ENCODE measurements at places on chromosomes 7 and 10.
A peak's percentile ranks its signal among the peaks of the same experiment; 100 is the strongest.

GRCh38 chr7:27547401-27547800 lies 115.3 kb downstream of the HIBADH start:
- peak; percentile 64 for DNase-seq

DNA sequence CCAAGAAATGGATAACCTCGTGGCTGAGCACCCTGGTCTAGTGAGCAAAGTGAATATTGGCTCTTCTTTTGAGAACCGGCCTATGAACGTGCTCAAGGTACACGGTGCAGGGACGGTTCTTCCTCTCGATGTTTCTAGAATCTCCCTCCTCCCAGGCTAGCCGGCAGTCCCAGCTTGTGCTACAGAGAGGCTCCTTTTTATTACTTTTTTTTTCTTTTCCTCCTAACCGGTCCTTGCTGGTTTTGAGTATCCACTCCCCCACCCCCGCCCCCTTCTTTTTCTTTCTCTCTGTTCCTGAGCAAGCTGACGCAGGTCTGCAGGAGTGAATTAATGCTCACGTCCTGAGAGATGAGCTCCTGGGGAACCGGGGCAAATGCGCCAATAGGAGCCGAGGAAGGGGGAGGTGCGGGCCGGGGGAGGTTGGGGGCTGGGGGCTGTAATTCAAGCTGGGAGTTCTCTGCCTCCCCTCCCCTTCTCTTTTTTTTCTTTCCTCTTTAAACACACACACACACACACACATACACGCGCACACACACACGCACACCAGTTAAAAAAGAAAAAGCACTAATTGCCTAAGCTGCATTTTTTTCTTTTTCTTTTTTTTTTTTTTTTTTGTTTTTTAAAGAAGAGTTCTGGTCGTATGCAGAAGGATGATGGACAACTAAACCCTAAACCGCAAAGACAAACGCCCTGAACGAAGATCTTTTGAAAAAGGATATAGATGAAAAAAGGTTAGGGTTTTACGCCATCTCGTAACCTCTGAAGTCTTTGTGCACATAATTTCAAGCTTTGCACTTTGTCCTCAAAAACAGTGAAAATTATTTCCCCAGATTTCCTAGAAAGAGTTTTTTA lies 6.6 kb downstream of the CPA2 start:
- peak; percentile 75 for DNase-seq

- no peak for DNase-seq
These were observed at the start of gene DPYSL4 for GRCh38 chr10:132186488-132187429. Gene DPYSL4, plus strand, starts transcription at chr10:132186948. Its CDS starts 116 bp downstream, at chr10:132187064.

DNA sequence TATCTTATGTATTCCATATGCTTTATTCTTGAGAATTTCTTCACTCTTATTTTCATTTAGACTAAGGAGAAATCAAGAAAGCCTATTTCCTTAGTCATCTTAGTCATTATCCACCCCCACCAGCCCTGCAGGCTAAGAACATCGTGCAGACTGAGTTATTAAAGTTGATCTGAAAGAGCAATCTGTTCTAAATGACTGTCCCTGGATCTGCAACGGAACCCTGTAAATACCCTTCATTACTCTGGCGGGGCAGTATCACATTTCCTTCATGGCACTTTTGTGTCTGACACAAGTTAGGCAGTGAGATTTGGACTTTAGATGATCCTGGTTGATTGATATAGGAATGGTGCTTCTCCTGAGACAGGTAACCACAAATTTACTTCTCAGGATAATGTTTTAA lies 3.5 kb upstream of the MYPN start:
- peak; percentile 58 for DNase-seq

GRCh38 chr10:122461367-122461728 lies at the start of gene HTRA1:
Gene HTRA1, plus strand, starts transcription at chr10:122461553. Its CDS starts 100 bp downstream, at chr10:122461653.
- no peak for DNase-seq

GRCh38 chr10:79023240-79024162 lies 45.3 kb upstream of the ZMIZ1 start:
- no peak for DNase-seq

- DNase-seq: no peak
These were observed 20.2 kb upstream of the OPTN start for GRCh38 chr10:13079776-13080050.

GRCh38 chr10:127302343-127302742 lies 106.0 kb upstream of the INSYN2A start:
- DNase-seq: no peak

GRCh38 chr7:131898418-131898817 lies 342.0 kb upstream of the PODXL start:
- peak; percentile 77 for DNase-seq

DNA sequence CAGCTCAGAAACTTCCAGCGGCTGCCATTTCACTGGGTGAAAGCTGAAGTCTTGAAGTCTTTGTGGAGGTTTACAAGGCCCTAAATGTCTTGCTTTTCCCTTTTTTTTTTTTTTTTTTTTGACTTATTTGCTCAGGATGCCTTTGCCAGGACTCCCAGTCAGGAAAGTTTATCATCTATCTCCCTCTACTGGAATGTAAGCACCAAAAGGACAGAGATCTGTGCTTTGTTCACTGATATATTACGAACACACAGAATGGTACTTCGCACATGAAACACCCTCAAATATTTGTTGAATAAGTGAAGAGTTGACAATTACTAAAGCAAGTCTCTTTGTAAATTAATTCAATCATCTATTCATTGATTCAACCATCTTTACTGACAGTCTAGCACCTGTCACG lies 23.2 kb downstream of the ABCB4 start:
- DNase-seq: no peak

- DNase-seq: no peak
These were observed 124.3 kb downstream of the NEURL1 start for GRCh38 chr10:103617602-103618385.

GRCh38 chr10:51718804-51719291 lies 19.5 kb upstream of the CSTF2T start:
- peak; percentile 47 for DNase-seq

GRCh38 chr7:31950091-31950755 lies 120.0 kb downstream of the PDE1C start:
- DNase-seq: peak; percentile 80

GRCh38 chr10:112985690-112986543 lies 35.9 kb downstream of the TCF7L2 start:
- DNase-seq: peak; percentile 83

DNA sequence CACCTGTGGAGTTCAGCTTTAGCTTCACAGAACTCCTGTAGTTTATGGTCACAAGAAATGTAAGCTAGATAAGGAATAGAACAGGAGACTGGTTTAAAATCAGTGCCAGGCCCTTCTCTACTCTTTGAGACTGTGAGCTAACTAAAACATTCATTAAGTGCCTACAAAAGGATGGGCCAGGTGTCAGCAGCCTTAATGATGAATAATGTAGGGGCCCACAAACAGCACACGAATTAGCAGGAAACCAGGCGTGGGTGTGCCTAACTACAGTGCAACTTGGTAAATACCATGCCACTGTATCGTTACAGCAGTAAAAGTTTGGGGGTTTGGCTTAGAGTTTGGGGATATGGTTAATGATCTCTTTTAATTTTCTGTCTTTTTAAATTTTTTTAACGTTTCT lies 6.1 kb upstream of the ABLIM1 start:
- DNase-seq: no peak

- DNase-seq: no peak
These were observed 138.2 kb downstream of the RPS24 start for GRCh38 chr10:78171633-78172400.

- no peak for DNase-seq
These were observed 22.1 kb downstream of the ZDHHC6 start for GRCh38 chr10:112424651-112425050.
